ENCODE measurements at places on chromosomes 11 and 22.

- DNase-seq: peak; percentile 35
Observed at GRCh38 chr11:47506795-47507562, 46.0 kb downstream of the CELF1 start.

GRCh38 chr11:67634366-67635230 lies 4.9 kb upstream of the NUDT8 start:
- DNase-seq: no peak

DNA sequence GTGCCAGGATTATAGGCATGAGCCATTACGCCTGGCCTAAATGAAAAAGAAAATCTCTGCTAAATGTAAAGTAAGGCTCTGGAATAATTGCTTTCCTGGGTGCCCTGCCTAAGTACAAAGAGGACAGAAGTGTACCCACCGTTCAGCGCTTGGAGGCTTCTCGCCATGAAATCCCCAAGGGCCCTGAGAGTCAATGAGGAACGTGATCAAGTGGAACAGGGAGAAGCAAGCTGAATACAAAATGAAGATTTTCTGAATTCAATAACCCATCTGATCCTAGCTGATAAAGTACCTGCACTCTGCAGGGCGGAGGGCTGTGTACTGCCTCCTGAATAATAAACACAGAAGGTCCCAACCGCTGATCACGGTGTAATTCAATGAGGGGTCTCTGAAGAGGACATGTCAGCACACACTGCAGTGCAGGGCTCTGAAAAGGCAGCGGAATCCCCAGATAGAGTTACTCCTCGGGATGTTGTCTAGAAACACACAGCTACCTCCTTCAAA lies 97.7 kb downstream of the ABTB2 start:
- DNase-seq: no peak

- no peak for DNase-seq
Observed at GRCh38 chr22:29780748-29781676, 13.8 kb downstream of the UQCR10 start.

DNA sequence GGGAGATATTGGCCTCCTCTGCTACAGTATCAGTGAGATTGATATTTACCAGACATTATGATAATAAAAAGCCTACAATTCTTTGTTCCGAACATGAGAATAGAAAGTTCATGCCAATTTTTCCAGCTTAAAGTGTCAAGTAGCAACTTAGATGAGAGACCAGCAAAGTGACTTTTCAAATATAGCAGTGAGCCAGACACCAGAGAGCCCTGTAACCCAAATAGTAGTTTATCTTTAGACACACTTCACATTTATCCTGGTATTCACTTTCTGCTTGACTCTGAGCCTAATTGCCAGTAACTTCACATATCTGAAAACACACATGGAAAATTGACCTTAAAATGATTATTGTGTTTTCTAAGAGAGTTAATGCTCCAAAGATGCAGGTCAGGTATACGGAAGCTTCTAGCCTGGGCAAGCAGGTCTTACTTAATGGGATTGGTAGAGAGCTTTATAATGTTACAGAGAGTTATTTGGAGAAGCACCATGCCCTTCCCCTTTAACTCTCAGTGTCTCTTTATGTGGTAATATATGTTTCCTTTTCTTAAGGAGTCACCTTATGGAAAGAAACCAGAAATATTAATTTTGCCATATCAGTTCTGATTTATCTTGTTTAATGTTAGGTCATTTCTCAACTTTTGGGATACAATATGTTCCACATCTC lies 852.3 kb upstream of the CHORDC1 start:
- no peak for DNase-seq

DNA sequence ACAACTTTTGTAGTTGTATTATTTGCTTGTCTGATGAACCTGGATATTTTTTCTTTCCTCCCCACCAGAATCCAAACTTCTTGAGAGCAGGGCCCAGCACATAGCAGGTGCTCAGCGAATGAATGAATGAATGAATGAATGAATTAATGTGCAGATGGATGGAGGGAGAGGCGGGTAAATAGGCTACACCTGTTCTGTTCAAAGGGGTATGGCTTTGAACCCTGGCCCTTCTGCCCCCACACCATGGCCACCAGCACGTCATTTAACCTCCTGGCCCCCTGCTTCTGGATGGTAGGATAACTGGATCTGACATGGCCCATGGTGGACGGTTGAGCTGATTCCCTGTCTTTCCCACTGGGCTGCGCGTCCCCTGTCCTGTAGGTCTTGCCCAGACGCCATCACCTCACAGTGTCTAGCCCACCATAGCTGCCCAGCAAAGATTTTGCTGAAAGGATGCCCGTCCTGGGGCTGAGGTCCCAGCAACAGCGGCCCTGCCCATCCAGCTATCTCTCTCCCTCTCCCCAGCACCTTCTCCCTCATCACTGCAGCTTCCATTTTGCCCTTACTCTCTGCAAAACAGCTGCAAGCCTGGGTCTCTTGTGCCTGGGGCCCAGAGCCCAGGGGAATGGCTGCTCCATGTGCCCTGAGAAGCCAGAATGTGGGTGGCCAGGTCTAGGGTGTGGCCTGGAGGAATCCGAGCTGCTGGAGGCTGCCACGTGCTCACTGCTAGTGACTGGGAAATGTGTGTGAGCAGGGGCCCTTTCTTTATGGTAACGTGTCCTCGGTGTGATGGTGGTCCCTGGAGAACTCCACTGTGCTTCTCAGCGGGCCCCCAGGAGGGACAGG lies 49.3 kb upstream of the LINC01488 start:
- DNase-seq: no peak

DNA sequence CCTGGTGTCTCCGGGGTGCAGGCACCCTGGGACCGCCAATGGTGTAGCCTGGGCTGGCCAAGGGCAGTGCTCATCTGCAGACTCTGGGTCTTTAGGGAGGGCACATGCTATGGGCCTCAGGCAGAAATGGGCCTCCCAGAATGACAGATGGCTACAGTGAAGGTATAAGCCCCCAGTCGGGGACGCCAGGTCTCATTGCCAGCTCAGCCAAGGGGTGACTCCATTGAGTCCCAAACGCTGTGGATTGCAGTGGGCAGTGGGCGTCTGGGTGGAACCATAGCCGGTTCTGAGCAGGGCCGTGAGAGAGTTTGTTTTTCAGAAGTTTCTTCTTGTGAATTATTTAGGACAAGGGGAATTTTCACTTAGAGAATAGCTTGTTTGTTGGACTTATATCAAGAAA lies 516.9 kb downstream of the TBC1D22A start:
- no peak for DNase-seq

GRCh38 chr22:48245196-48245485 lies 1482.7 kb downstream of the TBC1D22A start:
- no peak for DNase-seq

GRCh38 chr11:121540627-121541026 lies 87.9 kb upstream of the SORL1-AS1 start:
- no peak for DNase-seq

- no peak for DNase-seq
Observed at GRCh38 chr11:73210916-73211667, 7.0 kb upstream of the P2RY2 start.

- DNase-seq: no peak
Observed at GRCh38 chr22:31977141-31977841, 33.0 kb downstream of the YWHAH start.

DNA sequence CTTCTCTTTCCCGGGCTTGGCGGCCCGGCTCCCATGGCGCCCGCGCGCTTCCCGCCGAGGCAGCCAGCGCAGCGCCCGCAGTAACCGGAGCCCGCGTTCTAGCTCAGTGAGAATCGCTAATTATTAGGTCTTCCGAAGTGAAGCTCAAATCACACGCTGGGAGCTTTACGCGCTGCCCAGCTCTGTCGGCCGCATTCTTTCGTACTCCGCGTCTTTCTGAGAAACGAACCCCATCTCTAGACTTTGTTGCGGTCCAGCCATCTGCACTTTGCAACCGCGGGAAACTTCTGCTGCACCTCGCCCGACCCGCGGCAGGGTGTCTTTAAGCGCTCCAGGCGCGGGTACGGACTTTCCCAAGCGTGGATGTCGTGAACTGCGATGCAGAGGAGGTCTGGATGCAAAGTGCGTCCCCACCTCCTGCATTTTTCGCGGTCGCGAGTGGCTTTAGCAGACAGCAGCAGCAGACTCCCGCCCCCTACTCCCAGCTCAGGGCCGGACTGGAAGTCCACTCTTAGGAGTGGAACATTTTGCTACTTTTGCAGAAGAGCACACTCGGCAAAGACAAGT lies 6.0 kb upstream of the PAX6 start:
- no peak for DNase-seq
